Daoy (cell line): ENCODE measurements at places on chromosomes 6 and 20. TPM values are rescaled to one million over a fixed set of nuclear protein-coding genes. Genes with fewer than 3 reads are reported as not detected.

DNA sequence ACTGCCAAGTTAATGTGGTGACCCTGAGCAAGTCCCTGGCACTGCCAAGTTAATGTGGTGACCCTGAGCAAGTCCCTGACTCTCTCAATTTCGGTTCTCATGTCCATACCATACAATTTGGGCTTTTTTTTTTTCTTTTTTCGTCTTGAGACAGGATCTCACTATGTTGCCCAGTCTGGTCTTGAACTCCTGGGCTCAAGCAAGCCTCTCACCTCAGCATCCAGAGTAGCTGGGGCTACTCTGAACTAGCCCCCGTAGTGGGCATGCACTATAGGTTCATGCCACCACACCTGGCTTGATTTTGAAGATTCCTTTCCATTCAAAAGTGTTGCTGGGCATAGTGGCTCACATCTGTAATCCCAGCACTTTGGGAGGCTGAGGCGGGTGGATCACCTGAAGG, 100.0 kb upstream of the FOXP4 start:
- no peak for DNase-seq

XKR7 gene
- total RNA-seq, result under 0.01 and 0.12 TPM in 2 replicates

OPRM1 gene
- total RNA-seq, result not detected in 2 replicates

RHAG gene
- total RNA-seq, result not detected in 2 replicates

DNA sequence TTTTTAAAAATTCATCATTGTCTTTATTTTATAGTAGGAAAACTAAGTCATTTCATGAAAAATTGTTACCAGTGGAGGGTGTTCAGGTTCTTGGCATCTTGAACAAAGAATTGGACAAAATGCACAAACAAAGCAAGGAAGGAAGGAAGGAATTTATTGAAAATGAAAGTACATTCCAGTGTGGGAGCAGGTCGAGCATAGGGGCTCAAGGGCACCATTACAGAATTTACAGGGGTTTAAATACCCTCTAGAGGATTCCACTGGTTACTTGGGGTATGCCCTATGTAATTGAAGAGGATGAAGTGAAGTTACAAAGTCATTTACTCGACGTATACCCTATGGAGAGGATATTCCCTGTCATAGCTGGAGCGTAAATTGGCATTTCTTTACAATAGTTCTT, 37.4 kb upstream of the HDAC2 start:
- peak; percentile 5 for DNase-seq

DNA sequence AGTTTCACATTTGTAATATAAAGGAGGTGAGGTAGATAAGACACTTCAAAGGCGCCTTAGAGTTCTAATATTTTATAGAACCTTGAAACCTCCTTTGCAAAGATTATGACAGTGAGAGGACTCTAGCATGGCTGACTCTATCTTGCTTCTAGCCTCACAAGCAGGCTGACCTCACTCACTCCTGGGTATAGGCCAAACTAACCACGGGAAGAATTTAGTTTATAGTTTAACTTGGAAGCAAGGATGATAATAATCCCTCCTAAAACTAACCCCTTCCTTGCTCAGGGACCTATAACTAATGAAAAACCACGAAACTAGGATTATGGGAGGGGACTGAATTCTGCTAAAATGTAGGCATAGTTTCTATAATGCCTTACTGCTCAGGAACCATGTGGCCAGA, 84.3 kb downstream of the FILIP1 start:
- DNase-seq, result peak; percentile 26

ZNF165 gene
- total RNA-seq, result 0.71 and 2.2 TPM in 2 replicates

APCDD1L gene
- total RNA-seq, result 2.8 and 3.2 TPM in 2 replicates

- DNase-seq, result peak; percentile 24
Observed at GRCh38 chr20:13800728-13801134, 15.9 kb downstream of the NDUFAF5 start.

GRCh38 chr6:43093436-43094289, 17.5 kb downstream of the PTK7 start:
- peak; percentile 71 for DNase-seq

FOXF2 gene
- total RNA-seq, result 1.6 and 2.7 TPM in 2 replicates

GRCh38 chr20:17843246-17844132, 125.1 kb downstream of the SNX5 start:
- DNase-seq, result peak; percentile 97

DNA sequence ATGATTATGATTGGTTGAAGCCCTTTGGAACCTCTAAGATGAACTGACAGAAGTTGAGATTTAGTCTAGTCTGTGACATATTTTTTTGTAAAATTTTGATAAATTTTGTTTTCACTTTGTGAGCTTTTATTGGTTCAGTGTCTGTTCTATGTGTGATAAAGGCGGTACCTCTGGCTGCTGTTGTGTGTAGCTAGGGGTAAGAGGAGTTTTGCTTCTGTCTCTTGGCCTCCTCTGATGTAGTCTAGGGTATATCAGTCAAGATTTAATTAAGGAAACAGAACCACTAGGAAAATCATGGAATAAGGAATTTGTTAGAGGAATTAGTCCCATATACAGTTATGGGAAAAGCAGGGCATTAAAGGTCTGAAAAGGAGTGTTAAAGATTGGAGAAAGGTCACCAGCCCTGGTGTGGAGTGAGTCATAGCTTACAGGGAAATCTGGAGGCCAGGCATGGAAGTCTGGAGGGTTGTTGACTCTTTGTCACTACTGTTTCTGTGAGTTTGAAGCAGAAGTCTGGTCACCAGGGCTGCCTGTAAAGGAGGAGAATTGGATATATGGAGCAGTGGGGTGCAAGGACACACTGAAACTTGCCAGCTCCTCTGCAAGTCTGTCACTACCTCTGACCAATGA, 28.5 kb downstream of the CDC5L start:
- DNase-seq, result peak; percentile 9

DNA sequence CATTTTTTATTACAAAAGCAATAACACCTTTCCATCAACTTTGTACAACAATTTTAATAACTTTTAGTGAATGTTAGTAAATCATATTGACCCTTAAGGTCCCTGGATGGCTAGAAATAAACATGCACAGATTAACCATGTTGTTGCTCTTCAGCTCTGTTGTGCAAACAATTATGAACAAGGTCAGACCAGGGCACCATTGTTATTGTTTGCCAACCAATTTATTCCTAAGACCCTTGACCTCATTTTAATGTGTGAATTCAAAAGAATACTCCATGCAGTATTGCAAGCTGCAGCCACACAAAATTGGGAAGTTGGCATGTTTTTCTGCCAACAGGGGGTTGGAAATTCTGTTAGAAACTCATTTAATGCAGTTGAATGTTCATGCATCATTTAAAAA, 426.6 kb upstream of the MAP3K7 start:
- no peak for DNase-seq

DNA sequence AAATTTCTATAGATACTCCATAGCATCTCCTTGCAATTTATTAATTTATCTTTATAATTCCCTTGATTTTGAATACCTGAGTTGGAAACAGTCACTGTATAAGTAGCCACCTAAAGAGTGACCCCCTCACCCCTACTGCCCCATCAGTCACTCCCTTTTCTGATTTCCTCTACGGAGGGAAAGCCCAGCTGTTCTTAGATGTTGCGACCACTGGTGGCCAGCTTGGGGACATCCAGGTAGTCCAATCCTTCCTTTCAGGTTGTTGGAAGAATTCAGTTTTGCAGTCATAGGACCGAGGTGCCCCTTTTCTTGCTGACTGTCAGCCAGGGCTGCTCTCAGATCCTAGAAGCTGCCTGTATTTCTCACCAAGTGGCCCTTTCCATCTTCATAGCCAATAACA, 87.8 kb downstream of the BMP6 start:
- no peak for DNase-seq

SLC22A1 gene
- total RNA-seq, result 0.23 and 2.8 TPM in 2 replicates

TPX2 gene
- total RNA-seq, result 222 and 237 TPM in 2 replicates

FUCA2 gene
- 49.3 and 50.1 TPM in 2 replicates for total RNA-seq

DNA sequence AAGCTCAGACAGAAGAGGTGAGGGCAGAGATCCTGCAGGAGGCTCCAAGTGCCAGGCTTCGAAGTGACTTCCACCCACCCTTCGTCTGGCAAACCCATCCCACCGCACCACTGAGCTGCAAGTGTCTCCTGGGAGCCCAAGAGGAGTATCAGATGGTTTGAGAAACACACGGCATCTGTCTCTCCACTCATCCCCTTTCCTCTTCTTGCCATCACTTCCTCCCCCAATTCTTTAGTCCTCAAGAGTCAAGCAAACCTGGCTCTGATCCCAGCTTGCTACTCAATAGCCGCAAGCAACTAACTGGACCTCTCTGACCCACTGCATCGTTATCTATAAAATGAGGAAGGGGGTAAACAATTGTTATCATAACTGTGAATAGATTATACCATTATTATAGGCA, 142.1 kb downstream of the BMP7 start:
- no peak for DNase-seq

DNA sequence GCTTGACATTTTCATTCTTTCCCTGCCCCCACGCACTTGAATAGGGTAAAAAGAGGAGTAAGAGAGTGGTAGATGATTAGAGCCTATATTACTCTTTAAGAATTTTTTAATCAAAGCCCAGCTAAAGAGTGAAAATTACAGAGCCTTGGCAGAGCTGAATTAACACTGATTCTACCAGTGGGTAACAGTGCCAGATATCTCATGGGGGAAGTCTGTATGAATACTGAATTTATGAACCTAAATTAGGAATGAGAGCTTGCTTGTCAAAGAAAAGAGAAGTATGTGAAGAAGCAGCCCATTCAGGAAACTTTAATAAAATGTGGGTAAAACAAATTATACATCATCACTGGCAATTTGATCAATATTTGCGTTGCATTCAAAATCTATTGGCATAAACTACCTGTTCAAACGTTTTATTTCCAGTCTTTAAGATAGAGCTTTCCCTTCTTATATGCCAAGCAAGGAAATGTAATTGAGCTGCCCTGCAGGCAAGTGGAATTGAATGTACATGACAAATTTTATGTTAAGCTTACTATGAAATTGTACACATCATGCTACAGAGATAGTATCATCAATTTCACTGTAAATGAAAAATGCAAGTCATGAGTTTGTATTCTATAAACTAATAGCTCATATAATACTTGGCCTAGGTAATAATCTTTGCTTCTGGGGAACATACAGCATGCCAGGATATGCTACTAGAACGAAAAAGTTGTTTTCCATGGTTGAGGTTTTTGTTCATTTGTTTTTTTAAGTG, 14.5 kb downstream of the SOBP start:
- no peak for DNase-seq

NRN1 gene
- total RNA-seq, result 38.3 and 47.5 TPM in 2 replicates

DNA sequence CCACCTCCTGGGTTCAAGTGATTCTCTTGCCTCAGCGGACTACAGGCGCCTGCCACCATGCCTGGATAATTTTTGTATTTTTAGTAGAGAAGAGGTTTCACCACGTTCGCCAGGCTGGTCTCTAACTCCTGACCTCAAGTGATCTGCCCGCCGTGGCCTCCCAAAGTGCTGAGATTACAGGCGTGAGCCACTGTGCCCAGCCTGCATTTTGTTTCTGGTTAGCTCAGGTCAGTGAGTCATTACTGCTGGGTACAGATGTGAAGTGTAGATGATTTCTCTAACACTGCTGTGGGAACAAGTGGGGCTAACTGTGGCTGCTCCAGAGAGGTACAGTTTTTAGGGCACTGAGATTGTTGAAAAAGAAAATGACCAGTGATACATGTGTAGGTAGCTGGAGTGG, 188.6 kb downstream of the PRL start:
- DNase-seq, result peak; percentile 49

- no peak for DNase-seq
Observed at GRCh38 chr6:157879034-157879872, 56.2 kb downstream of the SNX9 start.

DNA sequence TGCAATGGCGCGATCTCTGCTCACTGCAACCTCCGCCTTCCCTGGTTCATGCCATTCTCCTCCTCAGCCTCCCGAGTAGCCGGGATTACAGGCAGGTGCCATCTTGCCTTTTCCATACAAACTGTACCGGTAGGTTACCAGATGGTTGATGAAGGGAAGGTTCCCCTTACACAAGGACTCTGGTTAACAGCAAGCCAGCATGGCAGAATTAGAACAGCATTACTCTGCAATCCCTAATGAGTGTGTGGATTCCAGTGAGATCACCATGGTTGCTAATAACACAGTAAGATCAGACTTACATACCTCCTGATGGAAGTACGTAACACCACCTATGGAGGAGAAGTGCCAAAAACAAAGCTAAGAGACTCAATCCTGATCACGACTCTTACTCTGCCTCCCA, 51.7 kb downstream of the TTI1 start:
- no peak for DNase-seq

DNA sequence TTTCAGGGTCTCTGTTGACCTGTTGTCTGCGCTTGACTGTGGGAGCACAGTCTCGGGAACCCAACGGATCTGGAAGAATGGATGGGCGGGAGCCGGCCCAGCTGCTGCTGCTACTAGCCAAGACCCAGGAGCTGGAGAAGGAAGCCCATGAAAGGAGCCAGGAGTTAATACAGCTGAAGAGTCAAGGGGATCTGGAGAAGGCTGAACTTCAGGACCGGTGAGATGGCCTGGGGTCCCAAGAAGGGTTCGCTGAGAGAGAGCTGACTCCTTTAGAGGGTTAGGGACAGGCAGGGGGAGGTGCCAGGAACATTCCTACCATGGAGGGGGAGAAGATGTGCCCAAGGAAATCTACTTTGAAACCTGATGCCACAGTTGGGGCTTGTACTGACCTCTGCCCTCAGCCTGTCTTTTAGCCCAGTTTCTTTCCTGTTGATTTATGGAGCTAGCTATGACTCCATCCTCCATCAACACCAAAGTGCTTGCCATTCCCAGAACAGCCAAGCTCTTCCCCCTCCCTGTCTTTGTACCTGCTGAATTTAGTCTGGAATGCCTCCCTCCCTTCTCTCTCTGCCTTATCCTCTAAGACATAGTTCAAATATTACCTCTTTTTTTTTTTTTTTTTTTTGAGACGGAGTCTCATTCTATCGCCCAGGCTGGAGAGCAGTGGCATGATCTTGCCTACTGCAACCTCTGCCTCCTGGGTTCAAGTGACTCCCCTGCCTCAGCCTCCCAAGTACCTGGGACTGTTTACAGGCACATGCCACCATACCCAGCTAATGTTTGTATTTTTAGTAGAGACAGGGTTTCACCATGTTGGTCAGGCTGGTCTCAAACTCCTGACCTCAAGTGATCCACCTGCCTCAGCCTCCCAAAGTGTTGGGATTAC, 12.2 kb downstream of the CEP250 start:
- DNase-seq, result no peak

- no peak for DNase-seq
Observed at GRCh38 chr6:142653710-142654420, 291.1 kb downstream of the HIVEP2 start.

DNA sequence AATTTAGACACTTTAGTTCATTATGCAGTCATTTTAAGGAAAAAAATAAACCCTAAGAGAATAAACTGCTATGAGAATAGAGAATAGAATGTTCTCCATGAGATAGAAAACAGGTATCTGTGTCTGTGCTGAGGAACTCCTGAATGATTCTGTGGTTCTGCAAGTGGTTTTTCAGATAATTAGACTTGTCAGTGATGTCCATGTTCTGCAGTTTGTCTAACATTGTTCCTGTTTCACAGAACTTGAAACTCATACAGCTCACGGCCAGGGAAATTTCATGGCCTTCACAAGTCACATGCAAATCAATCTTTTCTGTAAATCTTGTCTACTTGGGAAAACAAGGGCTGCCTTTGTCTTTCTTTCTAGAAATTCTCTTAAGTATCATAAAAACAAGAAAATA, 73.4 kb upstream of the HMGCLL1 start:
- no peak for DNase-seq
